GDM1 (cell line): ENCODE measurements at places on chromosomes 12 and 14.

DNA sequence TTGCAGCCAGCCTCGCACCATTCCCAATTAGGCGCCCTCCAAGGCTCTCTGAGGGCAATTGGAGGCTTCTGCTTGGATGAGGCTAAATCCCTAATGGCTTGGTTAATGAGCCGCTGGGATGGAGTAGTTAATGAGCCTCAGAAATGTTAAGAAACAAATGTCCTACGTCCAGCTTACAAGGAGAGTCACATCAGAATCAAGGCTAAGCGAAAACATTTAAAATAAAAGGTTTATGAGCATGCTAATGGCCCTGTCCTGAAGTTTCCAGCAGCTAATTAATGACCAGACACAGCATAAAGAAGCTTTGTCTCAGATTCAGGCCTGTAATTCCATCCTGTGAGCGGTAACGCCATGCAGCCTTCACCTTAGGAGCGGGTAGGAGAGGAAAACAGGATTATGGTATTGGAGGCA lies 200.7 kb upstream of the BCL2L14 start:
- DNase-seq = no peak

- no peak for DNase-seq
Observed at GRCh38 chr14:104746934-104747481, 5.9 kb upstream of the SIVA1 start.

DNA sequence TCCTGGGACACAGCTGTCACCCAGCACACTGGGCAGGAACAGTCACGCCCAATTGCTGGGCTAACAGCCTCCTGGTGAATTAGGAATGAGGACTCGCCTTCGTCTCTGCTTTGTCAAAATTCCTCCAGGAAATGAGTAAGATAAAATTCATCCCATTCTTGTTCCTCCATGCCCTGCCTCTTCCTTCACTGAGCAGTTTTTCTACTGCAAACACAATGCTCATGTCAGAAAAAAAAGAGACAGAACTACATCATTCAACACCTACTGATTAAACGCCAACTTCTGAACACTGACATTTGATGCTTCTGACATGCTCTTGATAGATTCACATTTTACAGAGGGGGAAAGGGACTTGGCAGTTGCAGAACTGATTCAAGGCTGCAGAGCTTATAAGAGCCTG lies 37.5 kb upstream of the DTX1 start:
- DNase-seq = no peak

DNA sequence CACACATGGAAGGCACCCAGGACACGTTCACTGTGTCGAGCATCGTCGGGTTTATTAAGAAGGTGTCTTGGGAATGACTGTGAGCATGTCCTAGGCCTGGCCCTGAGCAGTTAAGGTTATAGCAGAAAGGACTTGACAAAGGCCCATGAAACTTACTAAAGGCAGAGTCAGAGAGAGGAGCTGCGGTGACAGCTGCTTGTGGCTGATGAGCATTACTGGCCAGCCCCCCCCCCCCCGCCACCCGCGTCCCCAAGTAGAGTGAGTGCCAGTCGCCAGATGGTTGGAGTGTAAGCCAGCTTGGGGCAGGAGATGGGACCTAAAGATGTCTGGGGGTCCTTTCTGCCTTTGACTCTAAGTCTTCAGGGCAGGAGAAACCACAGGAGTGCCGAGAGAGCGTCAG lies 169.9 kb downstream of the TSPAN9 start:
- DNase-seq = no peak

DNA sequence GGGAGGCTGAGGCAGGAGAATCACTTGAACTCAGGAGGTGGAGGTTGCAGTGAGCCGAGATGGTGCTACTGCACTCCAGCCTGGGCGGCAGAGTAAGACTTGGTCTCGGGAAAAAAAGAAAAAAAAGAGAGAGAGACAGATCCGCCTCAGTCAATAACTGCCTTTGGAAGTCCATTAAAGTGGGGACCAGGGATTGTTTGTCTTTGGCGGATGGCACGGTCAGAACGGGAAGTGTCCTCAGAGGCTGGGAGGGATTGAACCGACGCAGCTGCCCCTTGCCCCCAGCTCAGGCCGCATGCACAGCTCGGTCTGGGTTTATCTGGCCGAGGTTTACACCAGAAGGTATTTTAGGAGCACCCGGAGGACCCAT lies 54.4 kb downstream of the TESC start:
- DNase-seq = no peak
